ENCODE measurements at places on chromosomes 3 and 15. TPM values are rescaled to one million over a fixed set of nuclear protein-coding genes. Genes with fewer than 3 reads are reported as not detected.
A peak's percentile ranks its signal among the peaks of the same experiment; 100 is the strongest.

The B2M gene
- total RNA-seq: 1,552 TPM

DNA sequence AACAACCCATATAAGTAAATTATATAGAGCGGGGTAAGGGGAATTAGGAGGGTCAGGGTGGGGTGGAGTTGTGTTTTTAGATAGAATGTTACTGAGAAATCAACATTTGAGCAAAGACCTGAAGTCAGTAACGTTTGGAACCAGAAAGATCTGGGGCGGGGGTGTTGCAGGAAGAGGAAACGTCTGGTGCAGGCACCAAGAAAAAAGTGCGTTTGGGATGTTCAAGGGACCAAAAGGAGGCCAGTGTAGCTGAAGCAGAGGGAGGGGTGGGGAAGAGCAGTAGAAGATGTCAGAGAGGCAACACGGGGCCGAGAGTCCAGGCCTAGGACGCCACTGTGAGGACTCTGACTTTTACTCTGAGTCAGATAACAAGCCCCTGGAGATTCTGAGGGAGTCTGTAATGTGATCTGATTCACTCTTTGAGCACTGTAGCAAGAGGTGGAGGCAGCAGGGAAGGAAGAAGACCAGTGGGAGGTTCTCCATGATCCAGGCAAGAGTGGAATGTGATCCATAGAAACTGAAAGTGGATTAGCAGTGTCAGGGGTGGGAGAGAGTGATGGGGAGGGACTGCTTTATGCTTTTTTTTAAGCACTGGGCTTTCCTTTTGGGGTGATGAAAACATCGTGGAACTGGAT, 179.3 kb upstream of the CHRM5 start:
- DNase-seq: no peak

- DNase-seq: no peak
Observed at GRCh38 chr3:4139462-4140140, 163.6 kb upstream of the SETMAR start.

DNA sequence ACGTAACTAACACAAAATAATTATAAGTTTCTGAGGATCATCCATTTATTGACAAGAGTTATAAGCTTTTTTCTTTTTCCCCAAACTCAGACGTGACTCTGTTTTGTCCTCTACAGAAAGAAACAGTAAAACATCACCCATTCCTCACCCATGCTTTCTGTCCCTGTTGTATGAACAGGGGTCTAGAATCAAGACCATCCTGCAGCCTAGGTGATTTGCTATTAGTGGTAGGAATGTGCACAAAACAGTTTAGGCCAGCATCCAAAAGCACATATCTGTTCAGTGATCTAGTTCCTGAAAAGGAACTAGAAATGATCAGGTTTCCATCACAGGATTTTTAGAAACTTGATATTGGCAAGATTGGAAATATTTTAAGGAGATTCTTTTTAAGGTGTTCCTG, 527.6 kb downstream of the SOX2 start:
- no peak for DNase-seq

The TNFAIP8L3 gene
- 62.5 TPM for total RNA-seq

GRCh38 chr15:68479406-68479805, 47.4 kb upstream of the ITGA11 start:
- DNase-seq: no peak

The MYZAP gene
- total RNA-seq: 7.4 TPM

DNA sequence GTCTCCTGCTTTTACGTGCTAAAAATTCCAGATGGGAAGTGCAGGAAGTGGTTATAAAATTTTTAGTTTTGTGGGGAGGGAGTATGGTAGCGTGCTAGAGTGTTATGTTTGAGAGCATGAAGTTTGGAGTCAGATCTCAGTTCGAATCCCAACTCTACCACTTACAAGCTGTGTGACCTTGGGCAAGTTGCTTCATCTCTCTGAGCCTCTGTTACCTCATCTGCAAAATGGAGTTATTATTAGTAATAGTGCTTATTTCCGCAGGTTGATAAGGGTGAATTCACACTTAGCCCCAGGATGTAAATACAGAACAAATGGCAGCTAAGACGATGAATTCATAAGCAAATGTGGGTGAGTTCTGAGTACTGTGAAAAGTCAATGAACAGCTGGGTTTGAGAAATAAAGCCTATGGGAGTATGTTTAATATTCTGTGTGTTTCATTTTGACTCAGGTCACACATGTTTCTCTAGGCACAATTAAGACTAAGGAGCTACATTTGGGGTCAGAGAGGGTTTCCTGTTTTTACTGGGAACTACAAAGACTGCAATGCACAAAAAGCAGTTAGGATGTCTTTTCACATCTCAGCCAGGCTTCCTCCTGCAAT, 73.1 kb upstream of the FEZF2 start:
- DNase-seq: no peak

DNA sequence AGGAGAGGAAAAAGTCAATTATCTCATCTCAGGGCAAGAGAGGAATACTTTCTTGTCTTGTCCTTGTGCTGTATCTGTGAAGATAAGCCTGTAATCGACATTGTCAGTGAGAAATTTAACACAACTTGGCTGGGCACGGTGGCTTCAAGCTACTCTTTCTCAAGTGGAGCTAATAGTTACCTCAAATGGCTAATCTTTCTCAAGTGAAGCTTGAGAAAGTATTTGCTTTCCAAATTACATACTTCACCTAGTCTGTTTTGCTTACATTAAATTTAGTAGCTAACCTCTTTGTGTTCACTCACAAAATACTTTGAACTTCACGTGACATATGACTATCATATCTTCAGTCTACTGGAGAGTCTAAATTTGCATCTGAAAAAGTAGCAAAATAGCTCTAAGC, 48.3 kb upstream of the B3GALNT1 start:
- DNase-seq: no peak

The GUCA1C gene
- not detected for total RNA-seq

DNA sequence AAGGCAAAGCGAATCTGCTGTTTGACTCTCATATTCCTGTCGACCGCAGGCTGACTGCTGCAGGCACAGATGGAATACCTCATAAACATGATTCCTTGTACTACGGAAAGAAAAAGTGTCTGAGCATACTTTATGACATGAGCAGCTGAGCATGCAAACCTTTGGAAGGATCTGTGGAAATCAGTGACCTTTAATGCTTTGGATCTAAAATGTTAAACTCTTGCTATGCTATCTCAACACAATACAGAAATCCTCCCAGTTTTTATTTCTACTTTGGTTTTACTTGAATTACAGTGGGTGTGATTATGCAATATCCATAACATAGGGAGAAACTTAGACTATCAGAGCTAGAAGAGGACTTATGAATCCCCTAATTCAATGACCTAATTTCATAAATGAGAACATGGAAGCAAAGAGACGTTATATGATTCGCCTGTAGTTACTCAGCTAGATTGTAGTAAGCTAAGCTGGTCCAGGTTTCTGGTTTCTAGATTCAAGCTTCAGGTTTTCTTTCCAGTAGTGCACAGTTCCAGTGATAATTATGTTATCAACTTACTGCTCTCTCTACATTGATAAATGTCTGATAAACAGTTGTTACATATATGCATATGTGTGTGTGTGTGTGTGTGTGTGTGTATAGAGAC, 127.6 kb upstream of the GBE1 start:
- no peak for DNase-seq

The MBNL1 gene
- 452 TPM for total RNA-seq

The TEX9 gene
- total RNA-seq: 1.2 TPM

DNA sequence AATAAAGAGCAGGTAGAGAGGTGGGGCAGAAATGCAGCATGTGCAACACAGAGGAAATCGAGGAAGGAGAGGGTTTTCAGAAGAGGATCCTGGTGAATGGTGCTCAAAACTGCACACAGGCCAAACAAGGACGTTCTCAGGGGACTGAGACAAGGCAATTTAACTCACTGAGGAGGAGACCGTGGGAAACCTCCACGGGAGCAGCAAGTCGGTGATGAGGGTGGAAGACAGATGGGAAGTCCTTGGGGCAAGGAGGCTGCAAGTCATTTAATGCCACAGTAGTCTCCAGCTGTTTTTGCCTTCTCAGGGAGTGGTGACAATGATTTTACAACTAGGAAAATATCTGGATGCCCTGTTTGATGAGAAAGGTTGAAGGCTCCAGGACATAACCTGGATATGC, 11.5 kb upstream of the PDIA5 start:
- no peak for DNase-seq

- no peak for DNase-seq
Observed at GRCh38 chr3:181329024-181329423, 339.5 kb upstream of the DNAJC19 start.

The ACAP2 gene
- total RNA-seq: 47.7 TPM

The BFSP2 gene
- total RNA-seq: not detected

The JMJD7 gene
- total RNA-seq: 6.1 TPM

GRCh38 chr3:48219543-48219942, 3.8 kb upstream of the CAMP start:
- no peak for DNase-seq

DNA sequence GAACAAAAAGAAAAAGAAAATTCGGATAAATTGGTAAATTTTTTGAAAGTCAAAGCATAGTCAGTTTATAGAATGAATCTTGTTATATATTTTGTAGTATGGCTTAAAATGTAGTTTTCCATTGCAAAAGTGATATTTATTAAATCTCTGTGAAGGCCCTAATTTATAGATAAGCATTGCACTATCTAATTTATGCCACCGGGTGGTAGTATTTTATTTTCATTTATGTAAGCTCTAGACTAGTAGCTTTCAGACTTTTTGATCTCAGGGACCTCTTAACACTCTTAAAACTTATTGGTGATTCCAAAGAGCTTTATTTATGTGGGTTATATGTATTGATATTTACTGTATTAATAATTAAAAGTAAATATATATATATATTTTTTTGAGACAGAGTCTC, 133.9 kb upstream of the LRRFIP2 start:
- no peak for DNase-seq

GRCh38 chr15:66089049-66089448, 164.5 kb downstream of the MEGF11 start:
- DNase-seq: no peak

The GOLGA6L25 gene
- total RNA-seq: not detected

The SMAD6 gene
- 14.9 TPM for total RNA-seq

GRCh38 chr3:193241716-193242115, 694 bp downstream of the PLAAT1 start:
- DNase-seq: no peak

The CCDC12 gene
- 40.5 TPM for total RNA-seq

The CBLB gene
- 19.0 TPM for total RNA-seq

The NPAP1 gene
- total RNA-seq: not detected

The LRRIQ4 gene
- total RNA-seq: 0.07 TPM

The RBP2 gene
- total RNA-seq: not detected

The WDR73 gene
- 23.8 TPM for total RNA-seq

GRCh38 chr15:95598251-95598855, 732.1 kb upstream of the NR2F2 start:
- no peak for DNase-seq

GRCh38 chr15:42155546-42156242, 742 bp downstream of the PLA2G4F start:
- DNase-seq: no peak

DNA sequence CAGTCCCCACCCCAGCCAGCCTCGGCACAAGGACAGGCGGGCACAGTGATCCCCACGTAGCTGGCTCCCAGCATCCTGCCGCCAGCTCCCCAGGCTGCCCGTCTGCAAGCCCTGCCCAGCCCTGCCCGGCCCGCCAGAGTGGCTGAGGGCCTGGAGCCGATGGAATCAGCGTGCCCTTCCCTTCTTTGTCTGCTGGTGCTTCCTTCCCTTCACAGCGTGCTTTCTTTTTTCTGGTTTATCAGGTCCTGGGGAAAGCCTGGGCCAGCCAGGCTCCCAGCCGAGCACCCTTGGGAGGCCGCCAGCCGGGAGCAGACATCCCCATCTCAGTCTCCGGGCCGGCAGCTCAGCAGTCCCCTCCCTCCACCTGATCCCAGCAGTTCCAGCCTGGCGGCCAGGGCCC, 54.7 kb upstream of the SMAD6 start:
- DNase-seq: peak; percentile 19

GRCh38 chr3:183592821-183593220, 37.3 kb upstream of the KLHL6 start:
- DNase-seq: no peak

GRCh38 chr3:35141406-35141805, 497.9 kb upstream of the ARPP21 start:
- no peak for DNase-seq

The ANKRD63 gene
- total RNA-seq: not detected

GRCh38 chr3:26004172-26004571, 214.3 kb downstream of the OXSM start:
- DNase-seq: no peak

The AMIGO3 gene
- total RNA-seq: not detected

The COMMD2 gene
- total RNA-seq: 40.4 TPM

DNA sequence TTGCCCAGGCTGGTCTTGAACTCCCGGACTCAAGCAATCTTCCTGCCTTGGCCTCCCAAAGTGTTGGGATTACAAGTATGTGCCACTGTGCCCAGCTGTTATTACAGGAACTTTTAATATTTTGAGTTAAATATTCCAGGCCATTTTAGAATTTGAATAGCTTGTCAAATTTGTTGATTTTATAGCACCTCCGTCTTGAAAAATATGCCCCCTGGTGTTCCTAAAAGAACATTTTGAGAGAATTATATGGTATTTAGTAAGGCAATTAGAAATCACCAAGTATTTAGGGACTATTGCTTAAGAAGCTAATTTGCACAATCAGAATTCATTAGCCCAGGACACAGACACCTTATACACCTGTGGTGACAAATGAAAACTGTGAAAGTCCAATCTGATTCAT, 23.7 kb downstream of the PDE8A start:
- DNase-seq: no peak

GRCh38 chr15:57859130-57859685, 152.7 kb downstream of the POLR2M start:
- no peak for DNase-seq

The MEIS2 gene
- 53.1 TPM for total RNA-seq

The UACA gene
- 152 TPM for total RNA-seq

The MAP6D1 gene
- total RNA-seq: 2.9 TPM

The B3GNT5 gene
- total RNA-seq: 24.9 TPM

- DNase-seq: no peak
Observed at GRCh38 chr3:168470380-168470779, 374.7 kb upstream of the GOLIM4 start.

The FOXB1 gene
- not detected for total RNA-seq

GRCh38 chr3:141346418-141346817, 21.9 kb upstream of the ZBTB38 start:
- DNase-seq: no peak
